ENCODE measurements at places on chromosomes 12 and 14.

DNA sequence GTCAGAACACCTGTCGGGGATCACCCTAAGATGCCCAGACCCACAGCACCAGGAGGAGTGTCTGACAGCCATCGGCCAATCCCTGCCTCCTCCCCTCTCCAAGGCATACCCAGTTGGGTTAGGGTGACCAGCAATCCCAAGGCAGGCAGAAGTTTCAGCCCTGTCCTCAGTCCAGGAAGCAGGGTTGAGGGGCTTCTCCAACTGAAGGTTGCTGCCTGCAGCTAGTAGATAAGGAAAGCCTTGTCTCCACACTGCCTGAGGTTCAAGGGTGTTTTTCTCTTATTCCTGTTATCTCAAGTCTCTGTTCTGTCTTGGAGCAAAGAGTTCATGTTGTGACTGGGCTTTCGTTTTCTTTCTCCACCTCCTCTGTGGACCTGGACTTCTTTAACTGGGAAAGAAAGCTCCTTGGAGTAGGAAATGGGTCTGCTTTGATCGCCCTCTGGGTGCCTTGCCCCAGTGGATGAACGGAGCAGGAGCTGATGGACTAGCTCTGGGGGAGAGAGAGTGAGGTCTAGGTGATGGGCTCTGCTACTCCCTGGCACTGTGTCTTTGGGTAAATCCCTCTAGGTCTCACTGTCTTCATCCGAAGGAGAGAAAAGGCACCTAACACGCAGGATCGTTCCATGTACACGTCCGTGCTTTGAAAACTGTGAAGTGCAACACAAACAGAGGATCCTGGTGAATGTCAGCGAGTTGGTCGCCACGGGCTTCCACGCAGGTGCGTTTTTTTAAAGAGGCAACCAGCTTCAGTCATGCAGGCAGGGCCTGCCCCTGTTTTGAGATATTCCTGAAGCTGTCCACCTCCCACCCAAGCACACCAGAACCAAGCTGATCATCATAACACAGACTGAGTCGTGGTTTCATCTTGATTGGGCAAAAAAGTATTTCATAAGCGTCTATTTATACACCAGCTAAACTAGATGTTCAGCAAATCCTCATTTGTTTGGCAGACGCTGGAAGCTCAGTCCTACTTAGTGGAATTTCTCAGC is 52.5 kb upstream of the FOXN3 start:
- no peak for DNase-seq

DNA sequence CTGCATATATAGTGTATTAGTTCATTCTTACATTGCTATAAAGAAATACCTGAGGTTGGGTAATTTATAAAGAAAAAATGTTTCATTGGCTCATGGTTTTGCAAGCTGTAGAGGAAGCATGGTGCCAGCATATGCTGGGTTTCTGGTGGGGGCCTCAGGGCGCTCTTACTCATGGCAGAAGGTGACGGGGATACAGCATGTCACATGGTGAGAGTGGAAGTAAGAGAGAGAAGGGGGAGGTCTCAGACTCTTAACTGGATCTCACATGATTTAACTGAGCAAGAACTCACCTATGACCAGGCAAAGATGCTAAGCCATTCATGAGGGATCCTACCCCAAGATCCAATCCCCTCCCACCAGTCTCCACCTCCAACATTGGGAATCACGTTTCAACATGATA is 15.9 kb upstream of the PAWR start:
- DNase-seq: no peak

- no peak for DNase-seq
Observed at GRCh38 chr14:53464376-53464775, 311.3 kb upstream of the DDHD1 start.

- no peak for DNase-seq
Observed at GRCh38 chr12:54041097-54041690, 8.3 kb downstream of the HOXC5 start.

DNA sequence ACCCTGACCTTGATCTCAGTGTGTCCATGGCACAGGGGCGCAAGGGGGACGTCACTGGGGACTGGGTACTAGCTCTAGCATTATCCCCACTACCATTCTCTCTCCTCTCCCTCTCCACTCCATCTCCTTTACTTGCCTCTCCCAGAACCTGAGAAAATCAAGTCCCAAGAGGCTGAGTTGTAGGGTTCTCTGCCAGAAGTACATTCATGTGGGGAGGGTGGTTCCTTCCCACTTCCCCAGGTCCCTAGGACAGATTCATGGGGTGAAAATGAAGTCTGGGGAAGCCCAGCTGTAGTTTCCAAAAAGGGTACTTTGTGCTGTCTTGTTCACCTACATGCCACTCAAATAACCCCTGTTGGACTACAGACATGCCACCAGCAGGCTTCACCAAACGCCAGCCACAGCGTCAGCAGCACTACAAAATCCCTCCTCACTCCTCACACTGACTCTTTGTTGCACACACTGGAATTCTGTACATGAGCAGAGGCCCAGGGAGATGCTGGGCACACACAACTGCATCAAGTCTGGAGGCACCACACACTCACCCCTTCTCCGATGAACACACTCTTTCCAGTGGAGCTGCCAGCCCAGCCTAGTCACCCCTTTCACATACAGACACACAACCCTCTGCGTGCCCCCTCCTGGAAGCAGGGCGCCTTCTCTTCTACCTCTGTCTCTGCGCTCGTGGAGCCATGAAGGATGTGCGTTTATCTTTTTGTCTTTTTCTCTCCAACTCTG is 6.9 kb downstream of the RARG start:
- DNase-seq: no peak

DNA sequence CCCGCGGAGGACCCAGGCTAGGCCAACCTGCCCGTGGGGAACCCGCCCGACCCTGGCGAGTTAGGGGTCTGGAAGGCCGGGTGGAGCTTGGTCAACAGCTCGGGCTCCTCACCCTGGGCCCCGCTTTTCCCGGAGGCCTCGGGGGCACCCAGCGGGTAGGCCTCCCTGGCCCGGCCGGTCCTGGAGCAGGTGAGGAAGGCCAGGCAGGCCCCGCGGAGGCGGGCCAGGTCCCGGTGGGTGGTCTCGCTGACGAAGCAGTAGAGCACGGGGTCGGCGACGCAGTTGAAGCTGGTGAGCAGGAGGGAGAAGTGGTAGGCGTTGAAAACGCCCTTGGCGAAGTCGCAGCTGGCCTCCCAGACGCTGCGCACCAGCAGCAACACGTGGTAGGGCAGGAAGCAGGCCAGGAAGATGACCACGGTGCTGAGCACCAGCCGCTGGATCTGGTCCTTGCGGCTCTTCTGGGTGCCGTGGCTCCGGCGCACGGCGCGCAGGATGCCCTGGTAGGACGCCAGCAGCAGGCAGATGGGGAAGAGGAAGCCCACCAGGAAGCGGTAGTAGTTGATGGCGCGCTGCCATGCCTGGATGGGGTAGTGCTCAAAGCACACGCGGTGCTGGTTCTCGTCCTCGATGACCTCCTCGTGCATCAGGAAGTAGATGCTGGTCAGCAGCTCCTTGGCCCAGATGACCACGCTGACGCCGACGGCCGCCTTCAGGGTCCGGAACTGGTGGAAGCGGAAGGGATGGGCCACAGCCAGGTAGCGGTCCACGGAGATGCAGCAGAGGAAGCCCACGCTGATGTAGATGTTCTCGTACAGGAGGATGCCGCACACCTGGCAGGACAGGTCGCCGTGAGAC is 10.3 kb downstream of the GPR68 start:
- no peak for DNase-seq

- DNase-seq: peak; percentile 31
Observed at GRCh38 chr14:102949062-102949800, 26.8 kb downstream of the AMN start.

- DNase-seq: peak; percentile 20
Observed at GRCh38 chr14:76352639-76353281, 23.2 kb upstream of the ESRRB start.

GRCh38 chr12:11729439-11730150 is 80.1 kb downstream of the ETV6 start:
- no peak for DNase-seq
